ENCODE measurements at places on chromosomes 3 and 15.

- no peak for DNase-seq
Measured at GRCh38 chr15:56088389-56088788, 95.0 kb upstream of the NEDD4 start.

GRCh38 chr3:77799278-77799677 lies 759.4 kb downstream of the ROBO2 start:
- DNase-seq: no peak

DNA sequence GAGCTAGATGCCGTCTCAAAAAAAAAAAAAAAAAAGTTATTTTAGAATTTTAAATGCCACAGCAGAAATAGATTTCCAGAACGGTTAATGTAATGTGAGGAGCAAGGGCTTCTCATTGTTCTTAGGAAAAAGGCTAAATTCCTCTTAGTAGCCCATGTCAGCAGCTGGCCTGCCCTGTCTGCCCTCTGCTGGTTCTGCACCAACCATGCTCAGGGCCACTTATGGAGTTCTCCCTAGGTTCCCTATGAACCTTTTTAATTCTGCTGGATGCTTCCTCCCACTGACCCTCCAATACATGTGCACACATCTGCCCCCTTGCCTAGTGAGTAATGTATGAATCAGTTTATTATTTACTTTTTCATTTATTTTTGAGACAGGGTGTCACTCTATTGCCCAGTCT lies 32.2 kb upstream of the DPPA4 start:
- no peak for DNase-seq

DNA sequence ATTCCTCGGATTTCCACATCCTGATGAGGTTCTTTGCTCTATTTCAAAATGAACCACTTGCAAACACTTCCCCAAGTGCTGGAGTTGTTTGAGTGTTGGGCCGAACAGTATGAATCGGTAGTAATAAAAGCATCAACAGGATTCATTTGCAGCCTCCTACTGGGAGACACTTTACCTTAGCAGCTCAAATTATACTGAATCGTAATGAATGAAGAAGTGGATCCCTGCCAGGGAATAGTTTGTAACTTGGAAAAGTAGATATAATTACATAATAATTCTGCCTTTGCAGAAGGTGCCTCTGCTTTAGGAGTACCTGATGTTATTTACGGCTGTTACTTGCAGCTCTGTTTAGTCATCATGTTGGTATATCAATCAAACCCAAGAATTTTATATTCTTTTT lies 669.1 kb downstream of the CADM2 start:
- DNase-seq: no peak

GRCh38 chr15:92005154-92005553 lies 151.6 kb downstream of the SLCO3A1 start:
- DNase-seq: no peak

- no peak for DNase-seq
Measured at GRCh38 chr3:15514663-15515340, 6.7 kb downstream of the COLQ start.

GRCh38 chr3:159732172-159733111 lies 256.2 kb upstream of the IL12A start:
- no peak for DNase-seq

- no peak for DNase-seq
Measured at GRCh38 chr3:140494970-140495369, 182.9 kb upstream of the TRIM42 start.

DNA sequence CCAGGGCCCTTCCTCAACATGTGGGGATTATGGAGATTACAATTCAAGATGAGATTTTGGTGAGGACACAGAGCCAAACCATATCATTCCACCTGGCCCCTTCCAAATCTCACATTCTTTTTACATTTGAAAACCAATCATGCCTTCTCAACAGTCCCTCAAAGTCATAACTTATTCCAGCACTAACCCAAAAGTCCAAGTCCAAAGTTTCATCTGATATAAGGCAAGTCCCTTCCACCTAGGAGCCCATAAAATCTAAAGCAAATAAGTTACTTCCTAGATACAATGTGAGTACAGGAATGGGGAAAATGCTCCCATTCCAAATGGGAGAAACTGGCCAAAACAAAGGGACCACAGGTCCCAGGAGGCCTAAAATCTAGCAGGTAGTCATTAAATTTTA lies 309.5 kb upstream of the SLITRK3 start:
- no peak for DNase-seq

DNA sequence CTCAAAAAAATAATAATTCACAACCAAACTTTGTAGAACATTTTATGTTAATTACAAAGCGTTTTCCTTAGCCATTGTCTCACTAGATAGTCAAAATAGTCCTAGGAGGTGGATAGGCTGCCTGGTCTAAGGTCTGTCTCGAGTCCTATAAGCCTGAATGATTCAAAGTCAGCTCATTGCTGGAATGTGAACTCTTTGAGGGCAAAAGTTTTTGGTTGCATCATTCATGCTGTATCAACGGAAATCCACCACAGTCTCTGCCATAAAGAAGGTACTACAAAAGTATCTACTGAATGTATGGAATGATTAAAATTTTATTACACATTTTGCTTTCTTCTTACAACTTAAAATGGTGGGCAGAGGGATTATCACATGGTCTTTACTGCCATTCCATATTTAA lies 387.3 kb upstream of the RARB start:
- no peak for DNase-seq

DNA sequence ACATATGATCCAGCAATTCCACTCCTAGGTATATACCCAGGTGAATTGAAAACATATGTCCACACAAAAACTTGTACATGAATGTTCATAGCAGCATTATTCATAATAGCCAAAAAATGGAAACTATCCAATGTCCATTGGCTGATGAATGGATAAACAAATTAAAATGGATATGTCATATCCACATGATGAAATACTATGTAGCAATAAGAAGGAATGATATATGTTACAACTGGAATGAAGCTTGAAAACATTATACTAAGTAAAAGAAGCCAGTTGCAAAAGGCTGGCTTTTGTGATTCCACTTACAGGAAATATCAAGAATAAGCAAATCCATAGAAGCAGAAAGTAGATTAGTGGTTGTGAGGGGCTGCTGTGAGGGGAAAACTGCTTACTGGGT lies 33.7 kb downstream of the BNC1 start:
- no peak for DNase-seq

DNA sequence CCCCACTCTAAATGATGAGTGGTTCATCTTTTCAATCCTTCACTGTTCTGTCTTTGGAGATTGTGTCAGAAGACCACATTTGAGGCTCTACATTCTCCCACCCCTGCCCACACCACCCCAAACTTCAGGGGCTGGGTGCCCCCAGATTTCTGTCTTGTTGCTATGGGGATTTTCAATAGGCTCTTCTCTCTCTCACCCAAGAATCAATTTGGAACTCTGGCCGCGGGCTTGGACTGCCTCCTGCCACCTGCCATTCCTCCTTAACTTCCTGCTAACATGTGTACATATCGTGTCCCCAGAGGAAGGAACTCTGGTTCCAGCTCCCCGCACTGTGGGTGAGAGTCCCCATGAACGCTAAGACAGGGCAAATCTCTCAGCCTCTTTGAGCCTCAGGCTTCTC lies 67.4 kb upstream of the LARS2 start:
- DNase-seq: no peak

DNA sequence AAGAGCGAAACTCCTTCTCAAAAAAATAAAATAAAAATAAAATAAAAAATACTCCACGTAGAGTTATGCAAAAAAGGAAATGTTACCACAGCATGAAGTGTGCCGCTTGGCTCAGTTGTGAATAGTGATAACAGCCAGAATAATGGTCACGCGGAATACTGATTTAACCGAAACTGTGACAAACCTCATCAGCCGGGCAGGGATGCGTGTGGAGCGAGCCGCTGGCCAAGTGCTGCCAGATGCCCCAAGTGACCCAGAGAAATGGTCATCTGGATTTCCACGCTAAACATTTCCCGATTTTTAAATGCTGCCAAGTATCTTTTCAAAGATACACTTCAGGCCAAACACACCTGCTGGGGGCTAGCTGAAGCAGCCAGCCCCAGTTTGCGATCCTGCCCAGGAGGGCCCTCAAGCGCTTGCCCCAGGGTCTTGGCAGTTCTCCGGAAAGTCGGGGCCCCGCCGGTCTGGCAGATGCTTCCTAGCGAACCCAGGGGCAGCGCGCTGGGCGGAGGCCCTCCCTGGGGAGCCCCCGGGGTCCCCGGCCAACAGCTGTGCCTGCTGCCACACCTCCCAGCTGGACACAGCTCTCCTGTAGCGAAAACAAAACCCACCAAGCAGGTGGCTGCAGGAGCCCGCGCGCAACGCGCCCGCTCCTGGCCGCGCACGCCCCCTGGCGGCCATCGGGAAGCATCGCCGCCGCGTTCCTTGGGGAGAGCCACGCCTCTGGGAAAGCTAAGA lies 35.1 kb downstream of the CMTM6 start:
- peak; percentile 78 for DNase-seq

DNA sequence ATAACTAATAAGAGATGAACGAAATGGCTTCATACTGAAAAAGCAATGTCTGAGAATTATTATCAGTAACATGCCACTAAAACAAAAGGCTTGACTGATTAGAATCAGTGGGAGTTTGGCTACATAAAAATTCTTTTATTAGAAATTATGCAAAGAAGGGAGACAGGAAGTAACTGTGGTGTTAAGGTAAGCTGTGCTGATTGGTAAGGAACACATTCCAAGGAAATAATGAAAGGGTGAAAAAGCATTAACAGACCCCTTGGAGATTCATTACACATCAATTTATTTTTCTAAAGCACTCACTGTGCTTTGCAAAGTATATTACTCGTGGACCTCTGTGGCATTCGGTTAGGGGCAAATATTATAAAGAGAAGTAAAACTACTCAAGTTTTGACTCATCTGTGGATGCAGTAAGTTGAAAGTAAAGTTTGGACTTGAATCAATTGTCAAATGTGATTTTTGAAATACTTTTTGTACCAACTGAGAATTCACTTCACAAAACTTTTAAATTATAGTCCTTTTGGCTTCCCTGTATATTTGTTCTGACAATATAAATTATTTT lies 176.1 kb upstream of the ZPLD1 start:
- DNase-seq: no peak

- peak; percentile 27 for DNase-seq
Measured at GRCh38 chr15:62549345-62549970, 384.4 kb upstream of the C2CD4B start.

- DNase-seq: no peak
Measured at GRCh38 chr15:73081321-73081958, 29.2 kb downstream of the NEO1 start.

DNA sequence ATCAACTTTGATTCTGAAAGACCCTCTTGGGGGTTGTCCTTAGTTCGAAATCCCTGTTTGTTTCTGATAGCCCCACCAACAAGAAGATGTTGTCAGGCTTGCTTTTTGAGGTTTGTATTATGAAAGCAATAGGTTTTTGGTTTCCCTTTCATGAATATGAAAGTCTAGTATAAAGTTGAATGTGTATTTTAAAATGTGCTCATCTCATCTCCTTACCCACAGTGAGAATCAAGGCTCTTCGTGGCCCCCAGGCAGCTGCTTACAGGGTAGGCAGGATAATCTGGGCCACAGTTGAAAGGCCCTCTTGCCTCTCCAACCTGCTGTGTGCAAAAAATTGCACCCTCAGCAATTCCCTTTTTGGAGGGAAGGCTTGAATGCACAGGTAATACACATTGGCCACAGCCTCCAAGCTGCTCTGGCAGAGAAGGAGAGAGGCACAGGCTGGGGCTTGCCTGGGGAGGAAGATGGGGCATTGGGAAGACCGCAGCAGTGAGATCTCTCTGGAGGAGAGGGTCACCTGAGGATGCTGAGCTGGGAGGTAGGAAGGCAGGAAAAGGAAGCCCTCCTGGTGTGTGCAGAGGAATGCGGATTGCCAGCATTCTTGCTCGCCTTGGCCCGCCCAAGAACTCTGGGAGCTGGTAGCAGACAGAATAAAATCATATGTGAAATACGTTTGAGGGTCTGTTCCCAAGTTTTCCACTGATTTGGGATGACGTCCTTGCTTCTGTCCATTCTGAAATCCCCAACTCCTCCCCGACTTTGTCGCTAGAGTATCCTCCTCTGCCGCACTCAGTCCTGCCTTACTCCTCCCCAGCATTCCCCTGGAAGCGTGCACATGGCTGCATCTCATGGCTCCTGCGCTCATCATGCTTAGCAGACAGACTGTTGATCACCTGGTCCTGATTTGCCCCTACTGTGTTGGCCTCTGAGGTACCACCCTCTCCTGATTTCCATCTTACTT lies 196.4 kb downstream of the RPLP1 start:
- DNase-seq: no peak

DNA sequence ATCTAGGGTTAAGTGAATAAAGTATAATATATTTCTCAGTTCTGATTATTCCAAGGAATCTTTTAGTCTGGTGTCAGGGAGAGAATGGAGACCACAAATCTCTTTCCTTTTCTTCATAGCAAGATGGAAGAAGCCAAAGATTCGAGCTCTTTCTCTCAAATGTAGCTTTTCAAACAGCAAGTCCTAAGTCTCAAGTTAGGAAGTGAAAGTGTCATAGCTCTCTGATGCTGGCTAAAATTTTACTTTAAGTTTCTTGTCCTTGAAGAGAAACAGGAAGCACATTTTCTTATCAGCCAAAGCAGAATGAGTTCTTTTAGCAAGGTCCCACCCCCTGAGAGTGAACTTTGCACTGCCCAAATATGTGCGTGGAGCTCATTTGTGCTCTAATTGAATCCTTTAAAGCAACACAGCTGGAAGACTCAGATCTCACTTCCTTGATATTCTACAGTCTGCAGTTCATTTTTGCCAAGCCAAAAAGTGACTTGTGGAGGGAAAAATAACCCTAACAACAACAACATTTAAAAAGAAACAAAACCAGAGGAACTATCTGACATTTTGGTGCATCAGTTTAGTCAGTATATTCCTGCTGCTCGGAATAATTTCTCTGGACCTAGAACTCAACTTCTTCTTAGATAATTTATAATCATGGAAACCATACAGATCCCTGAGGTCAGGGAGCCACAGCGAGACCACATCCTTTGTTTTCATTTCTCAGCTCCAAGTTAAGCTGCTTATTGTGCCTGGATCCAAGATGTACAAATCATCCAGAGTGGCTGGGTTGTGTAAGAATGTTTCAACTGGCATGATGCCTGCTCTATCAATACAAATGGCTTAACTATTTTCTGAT lies 238.7 kb upstream of the P2RY1 start:
- no peak for DNase-seq

DNA sequence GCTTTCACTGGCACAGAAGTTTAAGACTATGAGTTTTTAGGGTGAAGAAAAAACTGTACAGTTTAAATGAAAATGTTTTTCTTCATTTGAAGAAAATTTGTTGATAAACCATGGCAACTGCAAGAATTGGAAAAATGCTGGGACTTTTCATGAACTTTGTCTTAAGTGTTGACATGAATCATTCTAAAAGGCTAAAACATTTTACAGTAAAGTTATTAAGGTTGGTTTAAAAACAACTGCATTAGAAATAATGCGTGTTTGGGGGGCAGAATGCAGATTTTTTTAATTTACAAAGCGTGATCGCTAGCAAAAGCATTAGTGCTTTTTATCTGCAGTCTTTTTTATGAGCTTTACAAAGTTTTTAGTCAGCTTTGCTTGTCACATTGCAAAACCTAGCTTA lies 601.9 kb upstream of the TGFBR2 start:
- no peak for DNase-seq

DNA sequence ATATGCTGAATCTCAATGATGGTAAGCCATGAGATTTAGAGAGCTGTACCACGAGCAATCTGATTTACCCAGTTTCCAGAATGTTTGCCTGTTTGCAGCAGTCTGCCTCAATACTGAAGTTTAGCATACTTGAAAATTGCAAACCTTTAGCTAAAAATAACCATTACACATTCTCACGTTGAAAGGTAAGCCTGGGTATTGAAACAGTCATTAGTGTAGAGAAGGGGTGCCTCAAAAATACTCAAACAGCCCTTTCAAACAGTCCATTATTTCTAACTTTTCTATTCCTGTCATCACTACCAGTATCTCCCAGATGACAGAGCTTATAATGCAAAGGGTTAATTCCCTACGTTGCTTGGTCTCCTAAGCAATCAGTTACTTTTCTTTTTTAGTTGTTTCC lies 111.8 kb upstream of the MBNL1 start:
- DNase-seq: no peak
